Activated naive CD8-positive, alpha-beta T cell treated with anti-CD3 and anti-CD28 coated beads for 36 hours (primary cell): ENCODE measurements at places on chromosomes 5 and 9. TPM values are rescaled to one million over a fixed set of nuclear protein-coding genes. Genes with fewer than 3 reads are reported as not detected.

GRCh38 chr5:168802337-168802736, 223.2 kb upstream of the PANK3 start:
- DNase-seq = peak; percentile 36
- no peaks in the 10 kb centered on the region for H3K36me3 ChIP-seq
- H3K4me1 ChIP-seq = peaks cover 32% of the 10 kb centered on the region
- peaks cover 19% of the 10 kb centered on the region for H3K27me3 ChIP-seq
- no peak overlapping the region for H3K4me3 ChIP-seq

GRCh38 chr5:120769312-120769872, 305.3 kb downstream of the PRR16 start:
- H3K27ac ChIP-seq = no peak overlapping the region
- no peaks in the 10 kb centered on the region for H3K4me1 ChIP-seq
- H3K36me3 ChIP-seq = no peaks in the 10 kb centered on the region
- H3K27me3 ChIP-seq = no peaks in the 10 kb centered on the region
- no peak overlapping the region for H3K4me3 ChIP-seq
- no peak for DNase-seq

GRCh38 chr9:129571298-129572051, 49.4 kb downstream of the C9orf50 start:
- no peak for DNase-seq
- H3K36me3 ChIP-seq = peaks cover 5% of the 10 kb centered on the region
- H3K27ac ChIP-seq = no peak overlapping the region
- H3K27me3 ChIP-seq = peaks cover 26% of the 10 kb centered on the region
- H3K4me3 ChIP-seq = no peak overlapping the region

DNA sequence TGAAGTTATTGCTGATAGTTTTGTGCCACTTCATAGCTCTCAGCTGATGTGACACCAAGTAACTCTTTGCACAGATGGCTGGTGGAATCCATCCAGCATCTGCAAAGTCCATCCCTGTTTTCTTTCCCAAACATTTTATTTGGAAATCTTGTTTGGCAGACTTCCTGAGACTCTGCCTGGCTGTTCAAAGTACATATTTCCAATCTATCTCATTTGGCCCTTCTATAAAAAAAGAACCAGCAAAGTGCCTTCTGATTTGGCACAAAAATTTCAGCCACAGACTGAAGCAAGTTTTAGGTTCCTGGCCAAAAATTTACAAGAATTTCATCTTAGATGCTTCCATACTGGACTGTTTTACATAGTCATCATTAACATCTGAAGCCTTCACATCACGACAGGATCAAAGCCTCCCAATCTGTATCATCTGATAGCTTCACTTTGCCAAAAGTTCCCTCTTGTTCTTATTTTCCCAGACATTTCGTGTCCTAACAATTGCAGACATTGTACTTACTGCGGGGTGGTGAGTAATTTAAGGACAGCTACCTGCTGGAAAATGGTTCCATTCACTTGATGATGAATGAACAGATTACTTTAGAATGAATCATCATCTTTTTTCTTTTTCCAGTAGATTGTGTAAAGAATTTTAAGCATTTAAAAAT, 377.3 kb downstream of the KIAA0825 start:
- no peak overlapping the region for H3K4me3 ChIP-seq
- no peak overlapping the region for H3K27ac ChIP-seq
- no peaks in the 10 kb centered on the region for H3K36me3 ChIP-seq
- DNase-seq = no peak

DNA sequence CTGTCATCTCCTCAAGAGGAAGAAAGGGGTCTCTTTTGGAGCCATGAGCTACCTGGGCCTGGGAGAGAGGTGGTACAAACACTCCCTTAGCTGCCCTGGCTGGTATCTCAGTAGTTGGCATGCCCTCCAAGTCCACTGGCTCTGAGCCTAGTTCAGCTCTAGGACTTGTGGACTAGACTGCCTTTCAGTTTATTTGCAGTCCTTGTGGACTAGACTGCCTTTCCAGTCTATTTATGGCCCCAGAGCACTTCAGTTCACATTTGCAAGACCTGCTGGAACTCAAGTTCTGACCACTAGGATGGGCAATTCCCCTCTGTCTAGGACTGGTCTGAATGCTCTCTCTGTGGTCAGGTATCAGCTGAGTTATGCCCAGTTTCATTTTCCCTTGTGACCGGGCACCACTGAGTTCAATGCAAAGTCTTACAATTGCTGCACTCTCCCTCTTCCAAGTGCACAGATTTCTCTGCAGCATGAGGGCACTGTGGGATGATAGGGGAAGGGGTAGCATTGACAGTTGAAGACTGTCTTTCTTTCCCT, 1019.0 kb downstream of the TAF11L14 start:
- H3K27ac ChIP-seq = no peak overlapping the region
- H3K4me1 ChIP-seq = no peaks in the 10 kb centered on the region
- no peaks in the 10 kb centered on the region for H3K36me3 ChIP-seq
- H3K27me3 ChIP-seq = no peaks in the 10 kb centered on the region
- DNase-seq = no peak
- H3K4me3 ChIP-seq = no peak overlapping the region

SV2C gene
- not detected for total RNA-seq

SPATA31D4 gene
- not detected for total RNA-seq

AHRR gene
- 24.0 TPM for total RNA-seq
